ENCODE measurements at places on chromosomes 7 and 10. TPM values are rescaled to one million over a fixed set of nuclear protein-coding genes. Genes with fewer than 3 reads are reported as not detected.

GRCh38 chr10:129440247-129440646, 26.8 kb upstream of the MGMT start:
- H3K27ac ChIP-seq: no peak overlapping the region
- H3K27me3 ChIP-seq: no peaks in the 10 kb centered on the region
- H3K4me1 ChIP-seq: no peaks in the 10 kb centered on the region

- H3K4me1 ChIP-seq: no peaks in the 10 kb centered on the region
- H3K27ac ChIP-seq: no peak overlapping the region
- no peak overlapping the region for H3K4me3 ChIP-seq
Observed at GRCh38 chr10:63889803-63890202, 368.6 kb downstream of the REEP3 start.

DNA sequence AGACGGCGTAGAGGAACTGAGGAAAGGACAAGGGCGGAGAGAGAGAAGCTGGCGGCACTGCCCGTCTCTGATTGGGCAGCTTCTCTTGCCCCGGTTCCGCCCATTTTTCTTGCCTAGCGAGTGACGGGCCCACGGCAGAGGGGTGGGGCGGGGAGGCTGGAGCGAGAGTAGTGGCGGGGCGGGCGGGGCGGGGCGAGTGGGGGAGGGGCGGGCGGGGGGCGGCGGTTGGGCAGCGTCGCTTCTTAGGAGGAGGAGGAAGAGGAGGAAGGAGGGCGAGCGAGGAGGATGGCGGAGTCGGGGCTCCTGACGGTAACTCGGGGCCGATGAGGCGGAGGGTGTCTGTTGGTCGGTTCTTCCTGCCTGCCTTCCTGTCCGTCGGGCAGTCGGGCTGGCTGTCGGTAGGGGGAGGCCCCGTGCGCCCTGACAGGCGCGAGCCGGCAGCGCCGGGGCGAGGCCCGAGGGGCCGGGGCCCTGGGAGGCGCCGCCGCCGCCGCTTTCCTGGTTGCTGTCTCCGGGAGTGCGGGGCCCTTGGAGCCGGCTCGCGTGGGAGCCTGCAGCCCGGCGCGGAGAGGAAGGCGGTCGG, at the start of gene SHOC2:
Gene SHOC2 (plus strand): TSS at position 256 of the 583 bp plus-strand sequence. CDS start 44,755 bp downstream, outside the sequence.
- DNase-seq: no peak
- no peaks in the 10 kb centered on the region for H3K27me3 ChIP-seq
- H3K27ac ChIP-seq: peak within 1 kb of the TSS; percentile 100
- peak within 1 kb of the TSS; percentile 100 for H3K4me3 ChIP-seq
- H3K36me3 ChIP-seq: no peaks in the 10 kb centered on the region

Gene GATAD1
- 35.8 TPM for total RNA-seq

DNA sequence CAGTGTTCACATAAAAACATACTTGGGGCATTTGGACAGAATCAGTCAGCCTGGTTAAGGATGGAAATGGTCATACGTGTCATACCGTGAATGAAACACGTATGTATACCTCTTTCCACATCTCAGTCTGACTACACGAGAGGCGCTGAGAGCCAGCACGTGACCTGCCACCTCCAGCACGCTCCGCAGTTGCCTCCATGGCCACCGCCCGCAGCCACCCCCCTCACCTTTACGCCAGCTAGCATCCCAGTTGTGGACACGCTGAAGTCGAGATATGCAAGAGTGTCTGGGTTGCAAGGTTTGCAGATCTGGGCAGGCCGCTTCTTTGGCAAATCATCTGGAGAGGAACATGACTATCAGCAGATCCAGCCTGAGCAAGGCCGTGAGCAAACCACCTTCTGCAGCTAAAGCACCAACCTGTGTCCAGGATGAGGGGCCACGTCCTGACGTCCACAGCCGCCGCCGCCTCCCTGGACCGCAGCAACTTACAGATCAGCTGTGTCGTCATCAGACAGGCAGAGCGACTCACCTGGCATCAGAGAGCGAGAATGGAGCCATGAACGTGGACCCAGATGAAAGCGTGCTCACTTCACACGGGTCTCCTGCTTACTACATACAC, 209.4 kb downstream of the ZMYND11 start:
- H3K4me1 ChIP-seq: no peaks in the 10 kb centered on the region
- H3K4me3 ChIP-seq: no peak overlapping the region
- no peaks in the 10 kb centered on the region for H3K27me3 ChIP-seq
- peaks cover 34% of the 10 kb centered on the region for H3K36me3 ChIP-seq
- no peak for DNase-seq

DNA sequence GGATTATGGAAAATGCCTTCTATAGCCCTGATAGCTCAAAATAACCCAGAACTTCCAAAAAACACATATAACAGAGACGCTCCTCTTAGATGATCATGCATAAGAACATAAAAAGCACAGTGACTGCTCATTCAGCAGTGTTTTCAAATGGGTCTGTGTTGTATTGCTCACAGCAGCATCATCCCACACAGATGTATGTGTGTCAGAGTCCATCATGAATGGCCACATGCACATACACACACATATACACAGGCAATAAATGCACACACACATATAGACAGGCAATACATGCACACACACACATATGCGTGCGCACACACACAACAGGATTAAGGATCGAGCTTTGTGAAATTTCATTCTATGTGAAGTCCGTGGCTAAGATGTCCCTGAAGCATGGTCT, 26.1 kb downstream of the TMEM273 start:
- no peaks in the 10 kb centered on the region for H3K4me1 ChIP-seq
- H3K36me3 ChIP-seq: no peaks in the 10 kb centered on the region
- no peak overlapping the region for H3K27ac ChIP-seq
- no peaks in the 10 kb centered on the region for H3K27me3 ChIP-seq
- DNase-seq: no peak

GRCh38 chr7:122597277-122597676, 101.6 kb downstream of the RNF133 start:
- no peaks in the 10 kb centered on the region for H3K36me3 ChIP-seq
- H3K27me3 ChIP-seq: no peaks in the 10 kb centered on the region
- DNase-seq: no peak
- H3K4me1 ChIP-seq: no peaks in the 10 kb centered on the region
- H3K27ac ChIP-seq: no peak overlapping the region
- H3K4me3 ChIP-seq: no peak overlapping the region

GRCh38 chr7:155291045-155291530, 6.6 kb upstream of the INSIG1 start:
- no peaks in the 10 kb centered on the region for H3K27me3 ChIP-seq
- no peak for DNase-seq
- no peaks in the 10 kb centered on the region for H3K4me1 ChIP-seq
- no peak overlapping the region for H3K4me3 ChIP-seq

DNA sequence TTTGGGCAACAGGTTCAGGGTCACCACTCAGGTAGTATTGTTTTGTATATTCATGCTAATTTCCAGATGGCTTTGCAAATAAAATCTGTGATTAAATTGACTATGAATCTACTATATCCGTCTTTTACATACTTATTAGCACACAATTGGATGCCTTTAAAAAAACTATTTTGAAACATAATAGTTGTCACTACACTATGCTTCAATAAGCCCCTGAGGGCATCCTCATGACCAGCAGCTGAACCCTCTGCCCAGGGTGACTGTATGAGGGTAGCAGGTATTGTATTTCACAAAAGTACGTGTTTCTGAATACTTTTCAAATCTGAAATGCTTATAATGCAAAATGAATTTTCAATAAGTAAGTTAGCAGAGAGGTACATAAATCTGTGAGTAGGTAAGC, 97.3 kb downstream of the DNAH11 start:
- no peak overlapping the region for H3K27ac ChIP-seq
- H3K27me3 ChIP-seq: no peaks in the 10 kb centered on the region
- no peaks in the 10 kb centered on the region for H3K4me1 ChIP-seq
- DNase-seq: no peak
- no peaks in the 10 kb centered on the region for H3K36me3 ChIP-seq
- H3K4me3 ChIP-seq: no peak overlapping the region

DNA sequence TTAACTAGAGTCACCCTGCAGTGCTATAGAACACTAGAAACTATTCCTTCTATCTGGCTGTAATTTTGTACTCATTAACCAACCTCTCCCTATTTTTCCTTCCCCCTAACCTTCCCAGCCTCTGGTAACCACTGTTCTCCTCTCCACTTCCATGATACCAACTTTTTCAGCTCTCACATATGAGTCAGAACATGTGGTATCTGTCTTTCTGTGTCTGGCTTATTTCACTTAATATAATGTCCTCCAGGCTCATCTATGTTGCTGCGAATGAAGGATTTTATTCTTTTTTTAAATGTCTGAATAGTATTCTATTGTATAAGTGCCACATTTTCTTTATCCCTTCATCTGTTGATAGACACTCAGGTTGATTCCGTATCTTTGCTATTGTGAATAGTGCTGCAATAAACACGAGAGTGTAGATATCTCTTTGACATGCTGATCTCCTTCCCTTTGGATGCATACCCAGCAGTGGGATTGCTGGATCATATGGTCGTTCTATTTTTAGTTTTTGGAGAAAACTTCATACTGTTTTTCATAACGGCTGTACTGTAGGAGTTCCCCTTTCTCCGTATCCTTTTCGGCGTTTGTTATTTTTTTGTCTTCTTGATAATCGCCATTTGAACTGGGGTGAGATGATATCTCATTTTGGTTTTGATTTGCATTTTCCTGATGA, 101.4 kb downstream of the FAM107B start:
- H3K36me3 ChIP-seq: no peaks in the 10 kb centered on the region
- peak overlapping the region; percentile 11 for H3K4me3 ChIP-seq
- H3K4me1 ChIP-seq: peaks cover 18% of the 10 kb centered on the region

Gene PON3
- total RNA-seq: 1.6 TPM

DNA sequence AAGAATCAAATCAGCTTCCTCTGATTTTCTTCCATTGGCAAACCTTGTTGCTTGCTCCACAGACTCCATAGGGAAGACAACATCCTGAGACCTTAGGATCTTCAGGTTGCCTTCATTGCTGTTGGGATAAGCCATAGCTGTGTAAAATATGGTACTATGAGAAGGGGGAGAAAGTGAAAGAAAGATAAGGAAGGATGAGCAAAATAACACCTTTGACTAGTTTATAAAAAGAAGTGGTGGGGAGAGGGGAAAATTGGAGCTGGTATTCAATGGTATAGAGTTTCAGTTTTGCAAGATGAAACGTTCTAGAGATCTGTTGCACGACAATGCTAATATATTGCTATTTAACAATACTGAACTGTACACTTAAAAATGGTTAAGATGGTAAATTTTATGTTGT, 180.4 kb upstream of the PHYHIPL start:
- H3K27me3 ChIP-seq: no peaks in the 10 kb centered on the region
- no peak overlapping the region for H3K27ac ChIP-seq
- H3K4me1 ChIP-seq: peaks cover 26% of the 10 kb centered on the region
- no peaks in the 10 kb centered on the region for H3K36me3 ChIP-seq

DNA sequence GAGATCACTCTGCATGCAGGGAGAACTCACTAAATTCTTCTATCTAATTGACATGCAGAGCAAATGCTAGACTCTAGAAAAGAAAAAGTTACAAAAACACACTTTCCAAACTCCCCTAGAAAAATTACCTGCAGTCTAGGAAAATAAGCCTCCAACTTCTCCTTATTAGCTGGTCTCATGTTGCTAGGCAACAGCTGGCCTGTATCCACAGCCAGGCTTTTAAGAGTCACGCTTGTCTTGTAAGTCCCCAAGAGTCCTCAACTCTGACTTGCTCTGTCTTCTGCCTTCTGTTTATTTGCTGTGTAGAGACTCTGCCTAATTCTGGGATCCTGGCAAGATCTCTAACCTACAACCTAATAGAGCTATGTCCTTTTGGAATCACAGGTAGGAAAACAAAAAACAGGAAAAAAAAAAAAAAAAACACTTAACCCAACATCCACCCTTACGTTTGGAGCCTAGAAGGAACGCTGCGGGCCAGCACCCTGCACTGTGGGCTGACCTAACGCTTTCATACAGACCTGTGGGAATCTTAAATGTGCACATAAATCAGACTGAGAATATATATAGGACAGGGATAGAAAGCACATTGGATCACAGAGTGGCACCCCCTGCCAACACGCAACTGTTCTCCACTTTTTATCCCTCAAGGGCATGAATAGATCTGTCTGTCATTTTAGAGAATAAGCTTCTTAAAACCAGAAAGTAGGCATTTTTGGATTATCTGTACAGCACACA, 117.0 kb upstream of the PTPRZ1 start:
- no peaks in the 10 kb centered on the region for H3K36me3 ChIP-seq
- H3K4me3 ChIP-seq: no peak overlapping the region
- no peak overlapping the region for H3K27ac ChIP-seq
- peak; percentile 6 for DNase-seq
- no peaks in the 10 kb centered on the region for H3K27me3 ChIP-seq

DNA sequence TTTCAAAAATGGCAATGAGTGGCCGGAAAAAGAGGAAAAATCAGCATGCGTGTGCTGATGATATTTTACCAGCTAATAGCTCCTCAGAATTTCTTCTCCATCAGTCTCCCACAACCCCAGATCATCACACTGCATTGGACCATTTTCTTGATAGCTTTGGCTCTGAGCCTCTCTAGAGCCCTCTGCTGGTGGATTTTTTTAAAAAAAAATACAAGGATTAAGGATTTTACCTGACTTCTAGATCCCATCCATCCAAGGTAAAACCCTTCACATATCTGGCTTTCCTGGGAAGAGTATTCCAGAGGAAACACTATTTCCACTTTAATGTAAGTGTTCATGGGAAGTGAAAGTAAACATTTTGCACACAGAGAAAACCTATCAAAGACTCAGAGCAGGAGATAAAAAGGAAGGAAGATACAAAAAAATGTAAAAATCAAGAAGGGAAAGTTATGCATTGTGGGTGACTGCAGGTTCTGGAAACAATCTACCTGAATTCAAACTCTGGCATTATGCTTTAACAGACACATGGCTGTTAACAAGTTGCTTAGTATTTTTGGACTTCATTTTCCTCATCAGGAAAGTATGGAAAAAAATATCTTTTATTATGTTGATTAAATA, 380.9 kb downstream of the LRRTM3 start:
- no peak overlapping the region for H3K27ac ChIP-seq
- DNase-seq: no peak
- H3K4me3 ChIP-seq: no peak overlapping the region

- no peak overlapping the region for H3K27ac ChIP-seq
- H3K4me3 ChIP-seq: no peak overlapping the region
- H3K27me3 ChIP-seq: no peaks in the 10 kb centered on the region
- no peaks in the 10 kb centered on the region for H3K4me1 ChIP-seq
- H3K36me3 ChIP-seq: no peaks in the 10 kb centered on the region
Observed at GRCh38 chr10:91033324-91033950, 112.5 kb upstream of the ANKRD1 start.

Gene MMP21
- total RNA-seq: 0.13 TPM

Gene BMPER
- total RNA-seq: 0.60 TPM

DNA sequence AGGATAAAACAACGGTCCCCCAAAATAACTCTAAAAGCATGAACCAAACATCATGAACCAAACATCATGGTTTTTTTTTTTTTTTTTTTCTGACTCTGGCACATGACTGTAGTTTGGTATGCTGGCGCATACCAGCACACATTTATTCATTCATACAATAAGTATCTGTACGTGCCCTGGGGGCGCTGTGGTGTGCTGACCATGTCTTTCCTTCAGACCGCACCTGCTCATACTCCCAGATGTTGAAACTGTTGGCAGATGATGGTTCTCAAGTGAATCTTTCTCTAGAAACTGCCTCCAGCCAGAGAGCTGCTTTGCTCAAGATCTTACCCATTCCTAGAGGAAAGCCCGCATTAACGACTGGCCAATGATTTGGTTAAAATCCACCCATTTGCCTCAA, 114.7 kb upstream of the ANKRD30A start:
- no peaks in the 10 kb centered on the region for H3K36me3 ChIP-seq
- H3K27ac ChIP-seq: no peak overlapping the region
- no peak overlapping the region for H3K4me3 ChIP-seq

- H3K27ac ChIP-seq: peak overlapping the region; percentile 85
- no peak overlapping the region for H3K4me3 ChIP-seq
- H3K4me1 ChIP-seq: no peaks in the 10 kb centered on the region
- no peak for DNase-seq
- H3K27me3 ChIP-seq: no peaks in the 10 kb centered on the region
Observed at GRCh38 chr7:99379043-99379577, 4.6 kb downstream of the ARPC1B start.
